ENCODE measurements at places on chromosomes 6 and 20.

DNA sequence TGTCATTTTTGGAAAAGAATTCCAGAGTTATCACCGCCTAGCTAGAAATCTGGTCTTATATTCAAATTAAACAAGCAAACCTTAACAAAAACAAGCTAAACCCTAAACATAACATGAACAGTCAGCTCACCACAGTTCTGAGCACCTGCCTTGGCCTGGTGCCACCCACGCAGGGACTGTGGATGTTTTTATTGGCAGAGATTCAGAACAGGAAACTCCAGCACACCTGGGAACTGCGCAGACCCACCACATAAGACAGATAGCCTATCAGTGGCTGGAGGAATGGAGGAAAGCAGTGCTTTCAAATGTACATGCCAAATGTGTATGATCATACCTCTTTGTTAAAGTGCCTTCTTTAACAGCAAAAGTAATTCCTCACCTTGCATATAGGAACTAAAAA is 8.9 kb downstream of the SLC16A10 start:
- H3K4me1 ChIP-seq = peaks cover 5% of the 10 kb centered on the region
- H3K36me3 ChIP-seq = no peaks in the 10 kb centered on the region
- peaks cover 2% of the 10 kb centered on the region for H3K27me3 ChIP-seq
- no peak for DNase-seq
- no peak overlapping the region for H3K27ac ChIP-seq

DNA sequence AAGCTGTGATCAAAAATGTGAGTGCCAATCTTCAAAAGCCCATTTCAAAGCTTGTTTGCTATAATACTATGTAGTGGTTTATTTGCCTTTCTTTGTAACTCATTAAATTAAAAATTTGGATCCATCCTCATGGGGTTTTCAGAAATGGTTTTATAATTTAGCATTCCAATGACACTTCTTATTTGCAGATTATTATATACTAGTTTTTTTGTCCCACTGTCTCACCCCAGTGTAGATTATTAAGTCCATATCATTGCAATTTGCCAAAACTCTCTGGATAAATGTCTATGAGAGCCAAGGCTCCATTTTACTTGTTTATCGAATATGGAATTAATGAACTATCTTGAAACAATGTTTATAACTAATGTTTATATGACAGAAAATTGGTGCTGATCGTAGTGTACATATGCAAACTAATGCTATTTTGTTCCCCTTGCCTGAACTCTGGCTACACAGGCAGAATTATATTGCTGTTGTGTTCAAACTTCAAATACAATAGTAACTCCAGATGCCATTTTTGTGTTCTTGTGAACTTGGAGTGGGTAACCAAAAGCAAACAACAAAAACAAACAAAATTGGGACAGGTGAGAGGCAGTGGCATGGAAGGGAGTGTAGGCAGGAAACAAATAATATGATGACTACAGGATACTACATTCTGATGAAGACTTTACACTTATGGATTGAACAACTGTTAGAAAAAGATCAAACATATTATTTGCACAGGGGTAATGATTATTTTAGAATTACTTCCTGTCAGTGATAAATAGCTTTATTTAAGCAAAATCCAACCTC is 307.1 kb upstream of the FLRT3 start:
- no peaks in the 10 kb centered on the region for H3K4me1 ChIP-seq
- H3K27ac ChIP-seq = no peak overlapping the region
- no peak for DNase-seq
- H3K27me3 ChIP-seq = no peaks in the 10 kb centered on the region

- H3K4me3 ChIP-seq = no peak overlapping the region
- peaks cover 8% of the 10 kb centered on the region for H3K4me1 ChIP-seq
- H3K27ac ChIP-seq = no peak overlapping the region
- peaks cover 13% of the 10 kb centered on the region for H3K36me3 ChIP-seq
- DNase-seq = no peak
- no peaks in the 10 kb centered on the region for H3K27me3 ChIP-seq
These were observed 8.7 kb downstream of the MTHFD1L start for GRCh38 chr6:150874179-150874578.

GRCh38 chr6:109447878-109448555 is 7.5 kb downstream of the SMPD2 start:
- no peak for DNase-seq
- peaks cover 40% of the 10 kb centered on the region for H3K4me1 ChIP-seq
- no peak overlapping the region for H3K4me3 ChIP-seq
- H3K27ac ChIP-seq = peak overlapping the region; percentile 70

- peaks cover 51% of the 10 kb centered on the region for H3K36me3 ChIP-seq
- no peak for DNase-seq
- H3K27me3 ChIP-seq = no peaks in the 10 kb centered on the region
- H3K4me1 ChIP-seq = peaks cover 4% of the 10 kb centered on the region
- H3K4me3 ChIP-seq = no peak overlapping the region
- no peak overlapping the region for H3K27ac ChIP-seq
These were observed 81.8 kb downstream of the NFATC2 start for GRCh38 chr20:51460569-51461265.

DNA sequence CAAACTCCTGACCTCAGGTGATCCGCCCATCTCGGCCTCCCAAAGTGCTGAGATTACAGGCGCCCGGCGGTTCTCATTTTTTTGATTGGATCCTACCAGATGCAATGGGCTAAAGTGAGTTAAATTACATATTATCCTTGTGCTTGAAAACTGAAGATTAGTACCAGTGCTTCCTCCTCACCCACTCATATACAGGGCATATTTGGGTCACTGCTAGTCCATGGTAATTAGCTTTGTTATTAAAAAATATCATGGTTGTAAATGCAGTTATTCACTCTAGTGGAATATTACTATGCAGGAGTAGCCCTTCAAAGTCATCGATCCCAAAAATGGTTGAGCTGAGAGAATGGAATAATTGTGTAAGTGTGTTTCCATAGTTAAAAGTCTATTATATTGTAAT is 26.5 kb downstream of the ZNF292 start:
- H3K27me3 ChIP-seq = no peaks in the 10 kb centered on the region
- no peak overlapping the region for H3K4me3 ChIP-seq
- DNase-seq = no peak
- H3K4me1 ChIP-seq = peaks cover 39% of the 10 kb centered on the region
- H3K27ac ChIP-seq = no peak overlapping the region
- H3K36me3 ChIP-seq = peaks cover 42% of the 10 kb centered on the region

DNA sequence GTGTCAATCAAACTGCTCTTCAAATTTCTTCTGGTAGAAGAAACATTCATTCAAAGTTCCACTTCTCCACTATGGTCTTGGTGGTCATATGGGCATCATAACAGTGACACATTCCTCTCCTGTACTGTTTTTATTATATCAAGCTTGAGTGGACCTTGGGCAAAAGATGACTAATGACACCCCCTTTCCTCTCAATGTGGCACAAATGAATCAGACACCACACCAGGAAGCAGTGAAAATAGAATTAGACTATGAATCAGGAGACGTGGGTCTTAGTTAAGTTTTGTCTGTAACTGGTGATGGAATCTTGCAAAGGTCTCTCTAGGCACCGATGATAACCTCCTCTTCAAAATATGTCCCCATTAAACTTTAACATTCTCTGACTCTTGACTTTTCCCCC is 9.0 kb upstream of the NRSN1 start:
- H3K27me3 ChIP-seq = no peaks in the 10 kb centered on the region
- H3K4me3 ChIP-seq = no peak overlapping the region
- H3K4me1 ChIP-seq = no peaks in the 10 kb centered on the region
- no peaks in the 10 kb centered on the region for H3K36me3 ChIP-seq
- no peak overlapping the region for H3K27ac ChIP-seq
- no peak for DNase-seq

DNA sequence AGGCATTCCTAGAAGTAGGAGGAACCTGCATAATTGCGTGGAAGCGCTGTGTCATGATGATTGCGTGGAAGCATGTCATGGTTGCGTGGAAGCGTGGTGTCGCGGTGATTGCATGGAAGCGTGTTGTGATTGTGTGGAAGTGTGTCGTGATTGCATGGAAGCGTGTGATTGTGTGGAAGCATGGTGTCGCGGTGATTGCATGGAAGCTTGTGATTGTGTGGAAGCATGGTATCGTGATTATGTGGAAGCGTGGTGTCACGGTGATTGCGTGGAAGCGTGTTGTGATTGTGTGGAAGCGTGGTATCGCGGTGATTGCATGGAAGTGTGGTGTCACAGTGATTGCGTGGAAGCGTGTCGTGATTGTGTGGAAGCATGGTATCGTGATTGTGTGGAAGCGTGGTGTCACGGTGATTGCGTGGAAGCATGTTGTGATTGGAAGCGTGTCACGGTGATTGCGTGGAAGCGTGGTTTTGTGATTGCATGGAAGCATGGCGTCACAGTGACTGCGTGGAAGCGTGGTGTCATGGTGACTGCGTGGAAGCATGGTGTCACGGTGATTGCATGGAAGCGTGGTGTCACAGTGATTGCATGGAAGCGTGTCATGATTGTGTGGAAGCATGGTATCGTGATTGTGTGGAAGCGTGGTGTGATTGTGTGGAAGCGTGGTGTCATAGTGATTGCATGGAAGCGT is 145.9 kb downstream of the TAF4 start:
- no peaks in the 10 kb centered on the region for H3K36me3 ChIP-seq
- no peaks in the 10 kb centered on the region for H3K27me3 ChIP-seq
- no peak overlapping the region for H3K27ac ChIP-seq

Data from T-helper 2 cell treated with Interferon-gamma antibody and Interleukin-4, amounts not matched to agents 5 μg/mL and 100 μg/mL, for 36 hours (primary cell).